Left kidney (tissue), 8 donors: ENCODE measurements at places on chromosomes 7 and 10. TPM values are rescaled to one million over a fixed set of nuclear protein-coding genes. Genes with fewer than 3 reads are reported as not detected.

CALN1 gene
- 1.5 TPM for polyA plus RNA-seq

HYAL4 gene
- polyA plus RNA-seq = 0.86 TPM

LRRTM3 gene
- 5.7 TPM for polyA plus RNA-seq

GPER1 gene
- polyA plus RNA-seq = 5.5 TPM

STOX1 gene
- 9.1 TPM for polyA plus RNA-seq

SEMA3E gene
- 1.3 TPM for polyA plus RNA-seq

FOXI2 gene
- 1.2 TPM for polyA plus RNA-seq

CUBN gene
- polyA plus RNA-seq = 276 TPM

TRIM50 gene
- 0.32 TPM for polyA plus RNA-seq

TMEM196 gene
- polyA plus RNA-seq = not detected

SPDYE16 gene
- polyA plus RNA-seq = 6.2 TPM

GIMAP4 gene
- 26.3 TPM for polyA plus RNA-seq

GJD4 gene
- 0.13 TPM for polyA plus RNA-seq

BMPER gene
- polyA plus RNA-seq = 22.7 TPM

ZNHIT1 gene
- polyA plus RNA-seq = 55.8 TPM

CTNNA3 gene
- polyA plus RNA-seq = 4.3 TPM

MXI1 gene
- 45.1 TPM for polyA plus RNA-seq

FAM204A gene
- polyA plus RNA-seq = 88.1 TPM

CFAP70 gene
- polyA plus RNA-seq = 26.6 TPM

POLR2J2 gene
- 4.4 TPM for polyA plus RNA-seq

CYP3A7 gene
- 1.2 TPM for polyA plus RNA-seq

RNF32 gene
- 3.9 TPM for polyA plus RNA-seq

OR2A1 gene
- 1.2 TPM for polyA plus RNA-seq

ANKRD2 gene
- 0.53 TPM for polyA plus RNA-seq

FOXP2 gene
- polyA plus RNA-seq = 7.4 TPM

KCND2 gene
- 2.9 TPM for polyA plus RNA-seq

MGAM2 gene
- 0.91 TPM for polyA plus RNA-seq

NEUROD6 gene
- not detected for polyA plus RNA-seq

WNT8B gene
- polyA plus RNA-seq = 0.85 TPM

GPR37 gene
- 2.0 TPM for polyA plus RNA-seq

OR13A1 gene
- polyA plus RNA-seq = 0.08 TPM

SPDYE9 gene
- 1.5 TPM for polyA plus RNA-seq

PNLIPRP2 gene
- not detected for polyA plus RNA-seq

NFE2L3 gene
- 49.2 TPM for polyA plus RNA-seq

CDHR1 gene
- 1.0 TPM for polyA plus RNA-seq

PIK3AP1 gene
- polyA plus RNA-seq = 4.5 TPM

SKIDA1 gene
- polyA plus RNA-seq = 12.2 TPM

GIMAP2 gene
- 7.2 TPM for polyA plus RNA-seq

RPEL1 gene
- polyA plus RNA-seq = 0.18 TPM

FAS gene
- polyA plus RNA-seq = 13.4 TPM

ADCYAP1R1 gene
- 0.75 TPM for polyA plus RNA-seq

SHH gene
- polyA plus RNA-seq = 2.1 TPM

ABCA13 gene
- 0.95 TPM for polyA plus RNA-seq

CACNA2D1 gene
- 33.9 TPM for polyA plus RNA-seq

MKX gene
- 0.07 TPM for polyA plus RNA-seq

WIPF3 gene
- polyA plus RNA-seq = 5.9 TPM

DBF4 gene
- 27.9 TPM for polyA plus RNA-seq

CHCHD3 gene
- polyA plus RNA-seq = 82.6 TPM

XRCC2 gene
- polyA plus RNA-seq = 14.9 TPM

CCL24 gene
- polyA plus RNA-seq = not detected

LIPF gene
- 0.47 TPM for polyA plus RNA-seq

PON3 gene
- 2.5 TPM for polyA plus RNA-seq

GATA3 gene
- 82.7 TPM for polyA plus RNA-seq

MTG1 gene
- polyA plus RNA-seq = 75.2 TPM

PLOD3 gene
- 50.1 TPM for polyA plus RNA-seq

PIK3CG gene
- polyA plus RNA-seq = 2.7 TPM

SHOC2 gene
- polyA plus RNA-seq = 40.6 TPM

PRDX3 gene
- polyA plus RNA-seq = 305 TPM

ANXA8L1 gene
- polyA plus RNA-seq = not detected
